Foreskin melanocyte (primary cell): ENCODE measurements at places on chromosomes 6 and 20.

DNA sequence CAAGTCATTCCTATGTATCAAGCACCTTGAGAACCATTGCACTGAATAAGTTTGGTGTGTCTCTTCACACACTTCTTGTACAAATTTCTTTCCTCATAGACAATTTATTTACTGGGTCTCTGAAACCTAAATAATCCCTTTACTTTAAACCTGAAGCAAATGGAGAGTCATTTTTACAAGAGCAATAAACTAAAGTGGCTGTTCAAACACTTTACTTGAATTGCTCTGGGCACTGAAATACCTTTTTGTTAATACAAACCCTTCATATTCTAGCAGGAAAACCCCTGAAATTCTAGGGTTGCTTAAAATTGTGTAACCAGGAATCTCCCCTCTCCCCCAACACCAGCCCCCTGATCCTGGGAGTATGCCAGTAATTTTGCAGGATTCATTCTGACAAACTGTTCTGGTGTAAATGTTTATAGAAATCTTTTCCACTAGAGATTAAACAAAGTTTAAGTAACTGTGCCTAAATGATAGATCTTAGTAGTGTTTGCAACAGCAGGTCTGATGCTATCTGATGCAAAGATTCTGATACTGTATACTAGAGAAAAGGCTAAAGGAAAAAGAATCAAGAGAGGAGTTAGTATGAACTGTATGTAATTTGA, 13.4 kb downstream of the RSPO3 start:
- DNase-seq = no peak

DNA sequence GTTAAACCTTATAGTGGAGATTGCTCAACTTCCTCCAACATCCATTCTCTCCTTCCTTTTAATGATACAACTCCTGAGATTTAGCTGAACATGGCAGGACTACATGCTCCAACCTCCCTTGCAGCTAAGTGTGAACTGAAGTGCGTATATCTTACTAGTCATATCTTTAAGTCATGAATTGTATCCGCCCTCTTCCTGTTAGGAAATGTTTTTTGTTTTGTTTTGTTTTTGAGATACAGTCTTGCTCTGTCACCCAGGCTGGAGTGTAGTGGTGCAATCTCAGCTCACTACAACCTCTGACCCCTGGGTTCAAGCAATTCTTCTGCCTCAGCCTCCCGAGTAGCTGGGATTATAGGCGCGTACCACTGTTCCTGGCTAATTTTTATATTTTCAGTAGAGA, 8.8 kb upstream of the OSTM1 start:
- DNase-seq = no peak

DNA sequence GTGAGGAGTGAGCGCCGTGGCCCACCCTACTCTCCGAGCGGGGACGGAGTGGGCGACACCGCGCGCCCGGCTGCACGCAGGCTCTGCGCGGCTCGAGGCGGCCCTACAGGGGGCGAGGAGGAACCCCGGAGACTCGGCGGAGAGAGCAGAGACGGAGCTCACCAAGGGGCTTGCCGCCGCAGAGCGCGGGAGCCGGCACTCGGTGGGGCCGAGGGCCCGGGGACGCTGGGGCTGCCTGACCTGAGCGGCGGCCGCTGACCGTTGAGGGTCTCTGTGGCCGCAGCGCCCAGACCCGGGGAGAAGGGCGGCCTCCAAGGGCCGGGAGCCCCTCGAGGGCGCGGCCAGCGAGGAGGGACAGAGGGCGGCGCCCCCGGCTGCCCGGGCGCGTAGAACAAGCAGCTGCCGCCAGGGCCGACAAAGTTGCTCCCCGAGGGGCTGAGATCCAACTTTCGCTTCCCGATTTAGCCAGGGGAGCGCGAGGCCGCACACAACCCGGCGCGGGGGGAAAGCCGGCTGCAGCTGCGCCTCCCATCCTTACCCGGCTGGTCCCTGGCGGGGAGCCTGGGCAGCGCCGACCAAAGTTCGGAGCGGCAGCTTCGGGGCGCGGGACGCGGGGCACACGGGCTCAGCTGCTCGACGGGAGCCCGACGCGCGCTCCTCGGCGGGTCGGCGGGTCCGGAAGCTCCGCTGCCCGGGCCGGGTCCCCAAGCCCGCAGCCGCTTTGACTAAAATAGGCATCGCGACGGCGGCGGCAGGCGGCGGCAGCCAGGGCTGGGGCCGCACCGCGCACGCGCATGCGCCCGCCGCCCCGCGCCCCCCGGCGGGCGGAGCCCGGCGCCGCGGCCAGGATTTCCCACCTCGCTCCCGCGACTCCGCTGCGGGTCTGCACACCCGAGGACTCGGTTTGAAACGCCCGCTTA, 43.1 kb downstream of the POPDC3 start:
- peak; percentile 47 for DNase-seq

- DNase-seq = no peak
These were observed 98.6 kb upstream of the NEDD9 start for GRCh38 chr6:11331111-11331510.

DNA sequence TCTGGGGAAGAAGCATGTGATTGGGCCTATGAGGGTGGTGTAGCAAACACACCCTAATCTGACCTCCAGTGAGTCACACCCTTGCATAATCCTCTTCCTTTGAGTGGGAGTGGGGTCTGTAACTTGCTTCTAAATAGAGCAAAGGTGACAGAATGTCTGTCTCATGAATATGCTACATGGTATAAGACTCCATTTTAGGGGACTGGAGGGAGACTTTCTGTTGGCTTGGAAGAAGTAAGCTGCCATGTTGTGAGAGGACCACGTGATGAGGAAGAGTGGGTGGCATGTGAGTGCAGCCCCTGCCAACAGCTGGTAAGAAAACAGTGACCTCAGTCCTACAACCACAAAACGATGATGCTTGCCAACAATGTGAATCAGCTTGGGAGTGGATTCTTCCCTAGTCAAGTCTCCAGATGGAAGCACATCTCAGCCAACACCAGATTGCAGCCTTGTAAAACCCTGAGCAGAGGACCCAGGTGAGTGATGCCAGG, 3.7 kb downstream of the AK9 start:
- peak; percentile 75 for DNase-seq
